ENCODE measurements at places on chromosomes 11 and 22.

DNA sequence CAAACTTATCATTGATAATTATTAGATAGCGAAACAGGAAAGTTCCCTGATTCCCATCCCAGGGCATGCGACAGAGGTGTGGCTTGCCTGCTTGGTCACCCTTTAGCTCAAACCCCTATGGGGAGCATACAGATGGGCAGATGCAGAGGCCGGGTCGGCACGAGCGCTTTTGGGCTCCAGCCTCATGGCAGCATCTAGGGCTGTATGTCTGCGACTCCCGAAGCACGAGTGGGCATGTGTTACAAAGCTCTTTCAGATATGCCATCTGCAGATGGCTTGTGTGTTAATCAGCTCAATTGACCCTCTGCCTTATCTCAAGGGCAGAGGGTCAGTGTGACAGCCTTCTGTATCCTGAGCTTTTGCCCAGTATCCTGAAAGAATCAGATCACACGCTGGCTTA lies 2069.3 kb upstream of the RAG2 start:
- no peak for DNase-seq

DNA sequence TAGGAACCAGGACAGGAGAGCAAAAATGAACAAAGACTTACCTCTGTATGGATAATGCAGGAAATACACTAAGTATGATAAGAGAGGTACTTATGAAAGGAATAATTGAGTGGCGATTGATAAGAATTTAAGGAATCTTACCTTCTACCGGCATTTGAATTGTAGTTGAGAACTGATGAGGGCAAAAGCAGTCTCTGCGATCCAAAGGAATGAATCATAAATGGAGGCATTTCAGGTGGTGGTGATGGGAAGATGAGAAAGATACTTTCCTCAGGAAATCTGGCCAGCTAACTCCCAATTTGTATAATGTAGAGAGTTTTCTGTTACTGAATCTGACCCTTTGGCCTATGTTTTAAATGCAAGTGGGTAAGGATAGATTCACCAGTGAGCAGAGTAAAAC lies 71.9 kb upstream of the C11orf87 start:
- no peak for DNase-seq

- no peak for DNase-seq
Observed at GRCh38 chr11:132858223-132858622, 674.1 kb downstream of the OPCML start.

DNA sequence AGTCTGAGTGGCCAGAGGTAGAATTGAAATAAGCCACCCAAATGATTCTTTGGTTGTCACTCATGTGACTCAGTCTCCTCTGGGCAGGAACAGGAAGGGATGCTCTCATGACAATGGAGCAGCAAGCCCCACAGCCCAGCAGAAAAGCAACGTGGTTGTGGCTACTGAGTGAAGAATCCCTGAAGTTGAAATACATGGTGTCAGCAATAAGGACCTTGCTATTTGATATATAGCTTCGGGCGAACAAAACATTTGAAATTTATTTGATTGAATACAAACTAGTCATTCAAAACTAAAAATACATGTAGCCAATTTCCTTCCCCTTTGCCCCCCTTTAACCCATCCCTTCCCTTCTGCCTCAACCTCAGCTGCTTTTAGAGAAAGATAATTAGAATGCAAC lies 14.5 kb upstream of the DTX4 start:
- DNase-seq: no peak

All from BE2C (cell line).